CD4-positive, alpha-beta T cell (primary cell): ENCODE measurements at places on chromosomes 4 and X.

- DNase-seq, result no peak
Observed at GRCh38 chr4:3657902-3658529, 108.2 kb upstream of the ADRA2C start.

DNA sequence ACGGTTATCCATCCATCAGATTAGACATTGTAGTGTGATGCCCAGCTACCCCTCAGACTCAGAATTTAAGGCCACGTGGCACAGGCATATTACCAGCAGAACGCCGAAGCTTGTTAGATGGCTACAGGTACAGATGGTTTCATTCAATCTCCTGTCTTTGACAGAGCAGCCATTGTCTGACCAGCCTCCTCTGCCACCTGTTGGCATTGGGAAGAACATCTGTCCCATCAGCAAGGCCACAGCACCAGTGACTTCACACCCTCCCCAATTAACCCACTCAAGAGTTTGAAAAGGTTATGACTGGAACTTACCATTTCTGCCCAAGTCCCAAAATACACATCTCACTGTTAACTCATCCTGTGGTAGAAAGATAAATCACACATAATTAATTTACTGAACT, 22.0 kb upstream of the PHKA2 start:
- DNase-seq, result no peak

DNA sequence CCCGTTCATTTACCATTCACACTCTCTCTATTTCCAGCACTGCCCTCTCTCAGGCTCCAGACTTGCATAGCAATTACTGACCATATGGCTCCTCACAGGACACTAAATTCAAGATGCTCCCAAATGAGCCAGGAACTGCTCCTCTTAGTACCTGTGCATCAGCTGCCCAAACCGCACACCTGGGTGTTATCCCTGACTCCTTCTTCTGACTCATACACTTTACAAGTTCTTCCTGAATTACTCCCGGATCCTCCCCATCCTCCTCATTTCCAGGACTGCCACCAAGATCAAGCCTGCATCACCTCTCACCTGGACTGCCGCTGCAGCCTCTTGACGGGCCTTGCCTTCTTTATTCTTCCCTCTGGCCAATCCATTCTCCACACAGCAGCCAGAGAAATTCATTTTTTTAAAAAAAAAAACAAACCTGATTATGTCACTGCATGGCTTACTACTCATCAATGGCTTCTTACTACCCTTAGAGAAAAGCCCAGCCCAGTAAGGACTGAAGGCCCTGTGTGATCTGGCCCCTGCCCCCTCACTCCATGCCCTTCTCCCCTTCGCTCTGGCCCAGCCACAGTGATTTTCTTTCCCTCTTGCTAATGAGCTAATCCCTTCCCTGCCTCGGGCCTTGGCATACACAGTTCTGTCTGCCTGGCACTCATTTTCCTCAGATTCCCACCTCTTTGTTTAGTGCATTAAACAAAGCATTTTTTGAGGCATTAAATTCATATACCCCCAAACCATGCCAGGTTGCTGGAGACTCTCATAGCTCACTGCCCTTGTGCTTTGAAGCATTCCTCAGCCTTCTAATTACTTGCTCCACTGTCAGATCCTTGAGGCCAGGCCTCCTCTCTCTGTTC, 92.0 kb downstream of the PDGFRA start:
- no peak for DNase-seq

- DNase-seq, result no peak
Observed at GRCh38 chr4:163137581-163137980, 29.1 kb downstream of the NAF1 start.

DNA sequence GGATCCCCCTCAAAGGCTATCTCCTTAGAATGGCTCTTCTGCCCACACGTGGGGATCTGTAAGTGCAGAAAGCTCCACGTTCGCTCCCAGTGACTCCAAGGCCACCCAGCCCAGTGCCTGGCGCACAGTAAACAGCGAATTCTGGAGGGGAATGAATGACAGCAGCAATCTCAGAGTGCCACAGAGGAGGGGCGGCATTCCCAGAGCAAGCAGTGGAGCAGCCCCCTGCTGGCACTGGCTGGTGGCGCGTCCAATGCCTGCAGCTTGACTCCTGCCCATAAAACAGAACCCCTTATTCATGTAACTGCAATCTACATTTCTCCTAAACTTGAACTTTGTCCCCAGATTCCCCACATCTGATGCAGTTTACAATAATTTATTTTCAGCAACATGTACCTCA, 6.9 kb upstream of the HELT start:
- peak; percentile 10 for DNase-seq

DNA sequence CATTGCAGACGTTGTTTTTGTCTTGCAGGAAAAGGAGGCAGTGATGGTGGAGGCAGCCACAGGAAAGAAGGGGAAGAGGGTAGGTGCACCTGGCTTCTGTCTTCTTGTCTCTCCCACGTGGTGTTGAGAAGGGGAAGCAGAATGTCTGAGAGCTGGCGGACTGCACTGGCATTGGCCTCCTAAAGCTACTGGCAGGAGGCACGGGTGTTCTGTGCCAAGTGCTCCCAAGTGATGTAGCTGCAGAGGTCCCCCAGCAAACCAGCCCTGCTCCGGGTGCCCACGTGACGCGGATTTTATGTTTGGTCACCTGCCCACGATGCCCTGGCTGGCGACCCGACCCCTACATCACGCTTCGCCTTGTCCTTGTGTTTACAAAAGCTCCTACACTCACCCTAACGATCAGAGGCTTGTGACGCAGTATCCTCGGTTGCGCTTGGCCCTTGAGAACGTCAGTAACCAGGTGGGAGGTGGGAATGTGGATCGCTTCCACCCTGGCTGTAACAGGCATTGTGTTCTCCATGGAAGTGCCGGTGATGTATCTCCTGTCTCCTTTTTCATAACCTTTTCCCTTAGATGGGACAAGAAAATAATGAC, 28.5 kb upstream of the XG start:
- no peak for DNase-seq

DNA sequence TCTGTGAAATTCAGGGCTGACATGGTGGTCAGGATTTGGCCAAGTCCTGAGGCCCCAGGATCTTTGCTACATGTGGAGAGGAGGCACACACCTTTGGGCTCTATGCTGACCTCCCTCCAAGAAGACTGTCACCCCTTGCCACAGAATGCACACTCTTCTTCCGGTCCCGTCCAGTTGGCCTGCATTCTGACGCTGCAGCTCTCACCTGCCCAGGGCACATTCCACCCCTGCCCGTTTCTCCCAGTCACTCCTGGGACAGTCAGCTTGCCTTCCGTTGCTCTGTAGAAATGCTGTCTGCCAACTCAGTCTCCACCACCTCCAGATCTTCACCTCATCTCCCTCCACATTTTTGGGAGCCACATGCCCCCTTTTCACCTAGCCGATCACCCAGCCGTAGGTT, 76.7 kb downstream of the SHROOM2 start:
- DNase-seq, result no peak

- DNase-seq, result no peak
Observed at GRCh38 chrX:39602195-39602594, 495.6 kb downstream of the BCOR start.

DNA sequence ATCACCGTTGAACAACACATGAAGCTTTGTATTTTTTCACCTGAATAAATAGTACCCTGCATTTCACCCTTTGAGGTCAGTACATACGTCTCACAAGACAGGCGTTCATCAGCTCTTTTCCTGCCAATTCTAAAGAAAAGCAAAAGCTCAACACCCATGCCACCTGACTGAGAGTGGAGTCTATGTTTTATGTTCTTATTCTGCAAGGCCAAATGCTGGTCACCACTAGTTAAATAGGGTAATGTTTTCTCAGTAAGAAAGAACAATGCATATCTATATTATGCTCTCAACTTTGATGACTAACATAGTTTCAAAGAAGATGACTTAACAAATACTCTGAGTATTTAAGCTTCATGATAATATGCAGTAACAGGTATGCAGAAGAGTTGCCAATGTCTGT, 336.3 kb upstream of the BMP3 start:
- DNase-seq, result no peak

DNA sequence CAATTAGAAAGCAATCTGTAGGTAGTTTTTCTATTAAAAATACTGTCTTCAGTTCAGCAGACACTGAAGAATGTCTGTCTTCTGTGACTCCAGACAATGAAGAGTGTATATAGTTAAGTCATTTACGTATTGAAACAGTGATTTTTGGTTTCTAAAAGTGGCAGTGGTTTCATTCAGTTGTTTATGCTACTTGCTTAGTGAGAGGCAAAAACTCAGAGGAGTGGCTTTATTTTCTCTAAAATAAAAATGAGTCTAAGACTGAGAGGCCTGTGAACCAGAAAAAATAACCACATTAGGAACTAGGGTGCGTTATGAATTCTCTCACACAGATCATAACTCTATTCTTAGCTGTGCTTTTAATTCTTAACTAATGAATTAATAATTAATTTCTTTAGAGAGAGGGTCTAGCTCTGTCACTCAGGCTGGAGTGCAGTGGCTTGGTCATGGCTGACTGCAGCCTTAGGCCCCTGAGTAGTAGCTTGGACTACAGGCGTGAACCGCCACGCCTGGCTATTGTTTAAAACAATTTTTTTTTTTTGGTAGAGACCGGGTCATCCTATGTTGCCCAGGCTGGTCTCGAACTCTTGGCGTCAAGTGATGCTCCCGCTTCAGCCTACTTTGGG, 31.4 kb downstream of the FREM3 start:
- DNase-seq, result no peak

DNA sequence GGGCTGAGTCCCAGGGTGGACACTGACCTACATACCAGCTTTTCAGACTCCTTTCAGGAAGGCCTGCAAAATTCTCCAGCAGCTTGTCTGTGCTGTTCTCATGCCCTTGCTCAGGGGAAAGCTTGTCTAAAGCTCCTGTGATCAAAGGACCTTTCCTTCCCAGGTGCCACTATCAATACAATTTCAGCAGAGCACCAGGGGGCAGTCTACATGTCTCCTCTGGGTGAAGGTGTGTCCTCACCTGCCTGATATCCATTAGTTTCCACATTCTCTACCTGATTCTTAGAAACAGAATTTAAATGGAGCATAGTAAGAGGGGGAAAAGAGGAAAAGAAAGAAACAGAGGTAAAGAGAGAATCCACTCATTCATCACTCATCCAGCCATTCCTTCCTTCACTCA, 114.2 kb downstream of the PPARGC1A start:
- no peak for DNase-seq

DNA sequence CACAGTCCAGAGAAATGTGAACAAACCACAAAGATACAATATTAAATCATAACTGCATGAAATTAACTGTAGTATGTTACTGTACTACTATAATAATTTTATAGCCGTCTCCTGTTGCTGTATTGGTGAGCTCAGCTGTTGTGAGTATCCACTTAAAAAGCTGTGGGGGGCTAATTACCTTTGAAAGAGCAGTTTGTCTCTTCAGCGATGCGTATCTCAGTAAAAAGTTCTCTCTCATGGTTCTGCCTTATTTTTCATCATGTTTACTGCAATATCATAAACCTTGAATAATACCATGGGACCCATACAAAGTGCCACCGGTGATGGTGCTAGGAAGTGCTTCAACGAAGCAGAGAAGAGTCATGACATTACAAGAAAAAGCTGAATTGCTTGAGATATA, 8.4 kb upstream of the MSMO1 start:
- no peak for DNase-seq

- DNase-seq, result no peak
Observed at GRCh38 chr4:184702114-184702513, 31.8 kb downstream of the CENPU start.

- DNase-seq, result no peak
Observed at GRCh38 chrX:106484233-106484632, 127.5 kb upstream of the RADX start.

- peak; percentile 34 for DNase-seq
Observed at GRCh38 chr4:128810331-128810870, 901 bp downstream of the JADE1 start.

DNA sequence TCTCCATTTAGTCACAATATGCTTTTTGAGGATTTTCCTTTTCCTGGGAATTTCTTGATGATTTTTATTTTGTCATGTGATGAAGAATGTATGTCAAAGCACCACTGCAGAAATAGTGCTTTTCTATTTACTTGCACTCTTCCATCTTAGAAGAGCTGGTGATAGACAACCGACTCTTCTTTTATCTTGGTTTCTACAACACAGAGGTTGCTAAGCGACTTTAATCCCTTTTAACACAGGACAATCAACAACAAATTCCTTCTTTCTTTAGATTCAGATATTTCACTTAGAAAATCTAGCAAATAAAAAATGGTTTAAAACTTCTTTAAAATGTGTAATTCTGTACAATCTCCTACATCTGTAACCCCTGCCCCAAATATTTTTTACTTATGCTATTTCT, 34.6 kb downstream of the TET2 start:
- no peak for DNase-seq

- no peak for DNase-seq
Observed at GRCh38 chr4:11475871-11476270, 47.2 kb upstream of the HS3ST1 start.

GRCh38 chr4:40865696-40866095, 115.9 kb downstream of the NSUN7 start:
- no peak for DNase-seq

DNA sequence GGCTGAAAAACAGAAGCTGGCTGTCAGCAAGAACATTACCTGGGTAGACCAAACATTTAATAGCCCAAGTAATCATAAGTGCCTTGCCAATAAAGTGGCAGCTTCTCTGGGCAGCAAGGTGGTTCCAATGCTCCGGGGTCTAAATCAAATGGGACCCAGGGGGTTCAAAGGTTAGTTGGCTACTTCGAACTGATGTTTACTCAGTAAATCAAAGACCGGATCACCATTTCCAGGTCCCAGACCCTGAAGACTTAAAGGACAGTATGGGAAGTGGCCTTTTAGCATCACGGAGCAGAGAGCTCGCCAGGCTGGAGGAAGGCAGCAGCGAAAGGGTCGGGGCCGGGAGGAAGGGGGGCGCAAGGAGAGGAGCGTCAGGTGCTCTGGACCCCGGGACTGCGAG, 1.0 kb downstream of the SH3KBP1 start:
- DNase-seq, result no peak

DNA sequence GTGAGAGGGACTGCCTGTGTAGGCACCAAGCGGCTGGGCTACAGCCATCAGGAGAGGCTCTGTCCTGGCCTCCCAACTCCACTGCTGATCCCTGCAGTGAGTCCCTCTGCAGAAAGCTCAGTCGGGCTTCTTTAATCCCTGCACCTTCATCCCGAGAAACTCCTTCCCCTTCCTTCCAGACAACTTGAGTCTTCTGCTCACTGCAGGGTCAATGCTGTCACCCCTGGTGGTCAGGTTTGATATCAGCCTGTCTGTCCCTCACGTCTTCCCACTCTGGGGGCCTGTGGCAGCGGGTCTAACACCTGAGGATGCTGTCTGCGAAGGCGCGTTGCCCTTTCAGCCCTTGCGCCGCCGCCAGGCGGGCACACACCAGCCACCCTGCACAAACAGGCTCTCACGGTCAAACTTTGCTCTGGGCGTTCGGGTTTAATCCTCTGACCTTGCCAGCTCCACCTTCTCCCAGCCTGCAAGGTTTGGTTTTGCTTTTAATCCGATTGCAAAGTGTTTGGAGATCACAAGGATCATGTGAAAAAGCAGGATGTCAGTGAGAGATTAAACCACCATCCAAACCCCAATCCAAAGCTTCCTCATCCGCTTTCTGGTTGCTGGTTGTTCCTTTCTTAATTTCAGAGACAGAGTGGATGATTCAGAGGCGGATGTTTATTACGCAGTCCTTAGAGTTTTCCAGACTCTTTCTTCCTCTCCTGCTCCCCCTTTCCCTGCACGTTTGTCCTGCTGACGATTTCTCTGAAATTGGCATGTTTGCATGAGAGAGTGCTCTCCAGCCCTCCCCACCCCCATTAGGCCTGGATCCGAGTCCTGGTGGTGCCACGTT, 74.8 kb upstream of the SLC34A2 start:
- no peak for DNase-seq
